Bronchial epithelial cell (primary cell): ENCODE measurements at places on chromosomes 7 and 10.

GRCh38 chr7:158355456-158356065 is 232.1 kb downstream of the PTPRN2 start:
- peak; percentile 25 for DNase-seq

- DNase-seq, result no peak
Observed at GRCh38 chr7:76080204-76080603, 32.3 kb downstream of the MDH2 start.

GRCh38 chr7:157625973-157626742 is 289.4 kb downstream of the DNAJB6 start:
- DNase-seq, result no peak

GRCh38 chr10:89210794-89211425 is 3.8 kb upstream of the CH25H start:
- DNase-seq, result no peak

DNA sequence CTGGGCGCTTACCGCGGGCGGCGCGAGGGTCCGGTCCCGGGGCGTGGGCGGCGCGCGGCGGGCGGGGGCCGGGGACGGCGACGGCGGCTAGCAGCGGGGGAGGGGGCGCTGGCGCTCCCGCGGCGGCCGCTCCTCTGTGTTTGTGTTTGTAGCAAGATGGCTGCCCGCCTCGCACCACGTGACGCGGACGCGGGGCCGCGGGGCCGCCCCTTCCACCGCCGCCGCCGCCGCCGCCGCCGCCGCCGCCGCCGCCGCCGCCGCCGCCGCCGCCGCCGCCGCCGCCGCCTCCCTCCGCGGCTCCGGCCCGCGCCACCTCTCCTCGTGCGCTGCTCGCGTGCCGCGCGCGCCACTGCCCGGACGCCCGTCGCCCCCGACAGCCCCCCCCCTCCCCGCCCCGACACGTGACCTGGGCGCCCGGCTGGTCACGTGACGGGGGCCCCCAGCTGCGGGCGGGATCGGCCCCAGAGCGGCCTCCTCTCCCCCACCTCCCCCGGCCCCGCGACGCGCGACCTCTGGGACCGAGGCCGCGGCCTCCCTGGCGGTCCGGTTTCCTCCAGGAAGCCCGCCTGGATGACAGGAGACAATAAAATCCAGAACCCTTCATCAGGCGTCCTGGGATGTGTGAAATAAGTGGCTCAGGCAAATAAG is at the start of gene GIGYF1:
Gene GIGYF1 (minus strand): TSS at position 153 of the 648 bp plus-strand sequence. CDS start 6,012 bp downstream, outside the sequence.
- DNase-seq, result no peak

GRCh38 chr10:48803801-48804584 is 119.3 kb downstream of the WDFY4 start:
- no peak for DNase-seq

GRCh38 chr7:152660021-152660420 is 15.9 kb downstream of the XRCC2 start:
- no peak for DNase-seq

GRCh38 chr7:51152706-51153200 is 163.9 kb downstream of the COBL start:
- no peak for DNase-seq

DNA sequence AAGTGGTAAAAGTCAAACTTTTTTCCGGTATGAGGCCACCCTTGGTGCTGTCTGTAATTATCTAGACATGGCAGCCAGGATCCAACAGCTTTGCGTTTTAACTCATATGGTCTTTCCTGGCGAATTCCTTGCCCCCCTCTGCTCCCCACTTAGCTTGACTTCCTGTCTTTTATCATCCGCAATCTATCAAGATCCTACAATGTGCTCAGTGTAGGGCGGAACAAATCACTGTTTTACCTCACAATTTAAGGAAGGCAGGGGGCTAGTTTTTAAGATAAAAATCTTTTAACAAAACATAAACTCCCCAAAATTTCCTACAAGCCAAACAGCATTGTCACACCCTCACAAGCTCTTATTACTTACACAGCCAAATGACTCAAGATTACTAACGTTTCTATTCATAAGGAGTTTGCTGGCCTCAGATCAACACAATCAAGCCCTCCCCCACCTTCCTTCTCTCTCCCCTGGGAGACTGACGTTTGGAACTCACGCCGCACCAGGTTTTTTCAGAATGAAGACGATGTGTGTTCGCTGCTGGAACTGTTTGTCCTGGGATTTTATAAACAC is 1.3 kb upstream of the CDK14 start:
- peak; percentile 97 for DNase-seq

GRCh38 chr7:88127637-88128290 is 92.1 kb downstream of the SRI start:
- no peak for DNase-seq

DNA sequence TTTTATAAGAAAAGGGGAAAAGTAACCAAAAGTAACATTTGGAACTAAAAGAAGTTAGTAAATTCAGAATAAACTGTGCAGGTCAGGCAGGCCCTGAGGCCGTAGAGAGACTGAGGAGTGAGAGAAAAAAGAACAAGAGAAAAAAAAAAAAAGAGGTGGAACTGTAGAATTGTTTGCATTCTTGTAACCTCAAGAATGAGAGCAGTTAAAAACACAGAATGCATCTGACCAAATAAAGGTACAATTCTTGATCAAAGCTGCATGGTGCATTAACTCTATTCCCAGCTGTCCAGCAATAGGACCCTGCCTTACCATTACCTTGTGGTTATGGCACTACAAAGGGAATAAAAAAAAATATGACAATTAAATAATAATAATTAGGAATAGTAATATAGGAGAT is 170.1 kb upstream of the SEMA3A start:
- no peak for DNase-seq

GRCh38 chr10:63318491-63318890 is 147.3 kb downstream of the JMJD1C start:
- no peak for DNase-seq

- no peak for DNase-seq
Observed at GRCh38 chr10:6850452-6850851, 270.4 kb upstream of the PRKCQ start.

- peak; percentile 54 for DNase-seq
Observed at GRCh38 chr7:18429547-18429946, 66.0 kb upstream of the HDAC9 start.

GRCh38 chr10:110040767-110041478 is 33.1 kb downstream of the ADD3 start:
- DNase-seq, result peak; percentile 18

- DNase-seq, result no peak
Observed at GRCh38 chr10:44863344-44864047, 47.6 kb upstream of the TMEM72 start.

- DNase-seq, result peak; percentile 33
Observed at GRCh38 chr7:74015670-74016069, 12.3 kb upstream of the ELN start.

GRCh38 chr7:122885583-122886356 is 490 bp downstream of the CADPS2 start:
- peak; percentile 26 for DNase-seq

DNA sequence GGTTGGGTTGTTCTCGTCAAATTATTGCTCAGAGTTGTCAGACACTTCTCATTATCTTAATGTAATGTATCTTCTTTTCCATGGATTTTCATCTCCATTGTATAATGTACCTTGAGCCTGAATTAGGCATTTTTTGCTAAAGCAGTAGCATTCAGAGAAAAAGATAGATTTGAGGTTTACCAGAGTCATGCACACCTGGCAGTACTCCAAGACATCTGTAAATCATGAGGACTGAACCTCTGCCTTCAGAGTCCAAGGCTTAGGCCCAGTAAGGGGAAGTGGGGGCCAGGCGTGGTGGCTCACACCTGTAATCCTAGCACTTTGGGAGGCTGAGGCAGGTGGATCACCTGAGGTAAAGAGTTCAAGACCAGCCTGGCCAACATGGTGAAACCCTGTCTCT is 624.3 kb upstream of the MBL2 start:
- DNase-seq, result no peak

DNA sequence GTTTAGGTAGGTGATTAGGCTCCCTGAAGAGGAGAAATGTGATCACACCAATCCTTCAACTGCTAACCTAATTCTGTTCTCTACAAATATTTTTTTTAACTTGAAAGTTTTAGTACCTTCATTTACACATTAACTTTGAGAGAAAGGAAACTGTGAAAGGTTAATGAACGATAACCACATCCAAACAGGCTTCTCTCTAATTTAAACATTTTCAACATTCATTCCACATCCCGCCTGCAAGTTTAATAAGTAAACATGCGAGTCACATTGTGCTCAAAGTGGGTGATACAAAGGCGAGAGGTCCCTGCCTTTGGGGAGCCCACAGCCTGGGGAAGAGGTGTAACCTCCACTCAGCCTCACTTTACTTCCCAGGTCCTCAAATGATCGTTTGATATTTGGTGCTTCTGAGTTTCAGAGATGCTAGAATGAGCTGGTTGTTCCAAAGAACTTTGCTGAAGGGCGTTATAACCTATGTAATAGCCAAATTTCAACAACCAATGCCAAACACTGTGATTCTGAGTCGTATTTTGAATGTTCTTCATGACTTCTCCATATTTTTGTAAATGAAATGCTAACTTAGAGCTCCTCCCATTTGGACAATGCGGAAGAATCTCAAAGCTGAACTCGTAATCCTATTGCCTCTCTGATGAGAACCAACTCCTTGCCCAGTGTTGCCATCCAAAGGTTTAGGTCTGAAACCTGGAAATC is 47.5 kb downstream of the DENND2A start:
- no peak for DNase-seq

DNA sequence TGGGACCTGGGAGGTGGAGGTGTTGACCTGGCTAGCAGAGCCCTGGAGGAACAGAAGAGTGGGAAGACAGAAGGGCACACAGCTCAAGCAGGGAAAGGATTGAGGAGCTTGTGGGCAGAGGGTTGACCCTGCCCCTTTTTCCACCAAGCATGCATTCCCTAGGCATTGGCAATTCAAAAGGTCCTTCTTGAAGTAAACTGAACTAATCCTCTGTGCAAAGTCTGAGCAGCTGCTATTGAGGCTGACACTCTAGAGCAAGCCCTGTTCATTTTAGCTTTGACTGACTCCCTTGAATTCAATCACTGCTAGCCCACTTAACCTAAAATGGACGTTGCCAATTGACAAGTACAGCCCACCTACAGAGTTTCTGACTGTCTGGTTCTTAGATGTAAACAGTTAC is 116.5 kb upstream of the TNS3 start:
- DNase-seq, result no peak

DNA sequence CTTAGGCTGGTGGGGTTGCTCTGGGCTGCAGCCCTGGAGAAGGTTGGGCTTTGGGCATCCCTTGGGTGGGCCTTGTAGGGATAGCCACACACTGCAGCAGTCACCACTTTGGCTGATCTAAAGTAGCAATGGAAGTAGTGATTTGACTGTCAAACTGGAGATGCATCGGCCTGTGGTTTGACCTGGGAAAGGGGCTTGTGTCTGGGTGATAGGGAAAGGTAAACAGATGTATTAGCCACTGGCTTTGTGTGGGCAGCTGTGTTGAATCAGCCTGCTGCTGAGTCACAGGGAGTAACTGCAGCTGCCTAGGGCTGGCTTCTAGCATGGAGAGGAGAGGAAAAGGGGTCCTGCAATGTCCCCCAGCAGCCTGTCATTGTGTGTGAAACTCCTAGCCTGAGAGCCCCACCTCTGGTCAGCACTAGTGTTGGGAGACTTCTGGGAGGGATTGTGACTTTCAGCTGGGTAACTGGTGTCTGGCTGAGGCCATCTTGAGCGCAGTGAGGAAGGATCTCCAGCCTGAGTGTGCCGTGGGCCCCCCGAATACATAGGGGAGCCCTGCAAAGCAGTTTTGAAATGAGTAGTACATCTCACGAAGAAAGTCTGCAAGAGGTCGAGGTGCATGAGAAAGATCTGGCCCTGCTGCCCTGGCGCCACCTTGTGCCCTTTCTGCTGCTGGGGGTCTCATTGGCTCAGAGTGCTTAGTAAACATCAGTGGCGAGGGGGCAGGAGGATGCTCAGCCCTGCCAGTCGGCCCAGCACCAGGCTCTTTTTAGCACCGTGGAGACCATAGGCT is 117.3 kb downstream of the FANK1 start:
- peak; percentile 91 for DNase-seq

DNA sequence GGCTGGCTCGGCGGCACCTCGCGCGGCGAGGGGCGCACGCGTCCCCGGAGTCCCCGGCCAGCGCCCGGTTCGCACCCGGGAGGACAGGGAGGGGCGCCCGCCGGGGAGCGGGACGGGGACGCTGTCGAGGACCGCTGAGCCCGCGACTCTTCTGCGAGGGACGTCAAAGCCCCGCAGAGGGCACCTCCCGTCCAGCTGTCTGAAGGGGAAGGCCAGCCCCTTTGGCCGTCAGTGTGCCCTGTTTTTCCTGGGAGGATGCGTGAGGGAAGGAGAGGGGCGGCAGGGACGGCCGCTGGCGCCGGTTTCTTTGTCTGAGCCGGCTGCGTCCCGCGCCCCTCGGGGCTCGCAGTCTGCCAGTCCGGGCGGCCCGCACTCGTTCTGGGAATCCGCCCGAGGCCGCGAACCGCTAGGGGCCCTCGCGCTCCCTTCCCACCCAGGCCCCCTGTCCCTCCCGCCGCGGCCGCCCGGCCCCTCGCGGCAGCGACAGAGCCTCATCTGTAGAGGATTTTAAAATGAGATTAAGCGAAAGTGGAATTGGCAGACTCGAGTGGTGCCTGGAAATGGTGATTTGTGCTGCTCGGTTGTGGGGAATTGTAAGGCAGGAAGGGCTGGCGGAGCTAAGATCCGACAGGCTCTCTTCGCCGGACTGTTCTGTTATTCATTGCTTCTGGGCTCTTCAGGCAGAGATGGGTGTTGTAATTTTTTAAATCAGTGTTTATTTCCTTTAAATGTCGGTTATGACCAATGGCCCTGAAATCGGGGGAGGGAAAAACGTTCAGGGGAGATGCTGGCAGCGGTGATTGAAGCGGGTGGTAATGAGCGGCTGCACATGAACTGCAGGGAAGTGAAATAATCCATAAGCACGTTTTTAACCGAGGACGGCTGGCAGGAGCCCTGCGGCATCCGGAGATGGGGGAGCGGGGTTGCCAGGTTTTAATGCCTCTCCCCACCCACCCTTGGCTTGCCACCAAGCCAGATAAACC is 618 bp upstream of the RELN start:
- DNase-seq, result no peak

DNA sequence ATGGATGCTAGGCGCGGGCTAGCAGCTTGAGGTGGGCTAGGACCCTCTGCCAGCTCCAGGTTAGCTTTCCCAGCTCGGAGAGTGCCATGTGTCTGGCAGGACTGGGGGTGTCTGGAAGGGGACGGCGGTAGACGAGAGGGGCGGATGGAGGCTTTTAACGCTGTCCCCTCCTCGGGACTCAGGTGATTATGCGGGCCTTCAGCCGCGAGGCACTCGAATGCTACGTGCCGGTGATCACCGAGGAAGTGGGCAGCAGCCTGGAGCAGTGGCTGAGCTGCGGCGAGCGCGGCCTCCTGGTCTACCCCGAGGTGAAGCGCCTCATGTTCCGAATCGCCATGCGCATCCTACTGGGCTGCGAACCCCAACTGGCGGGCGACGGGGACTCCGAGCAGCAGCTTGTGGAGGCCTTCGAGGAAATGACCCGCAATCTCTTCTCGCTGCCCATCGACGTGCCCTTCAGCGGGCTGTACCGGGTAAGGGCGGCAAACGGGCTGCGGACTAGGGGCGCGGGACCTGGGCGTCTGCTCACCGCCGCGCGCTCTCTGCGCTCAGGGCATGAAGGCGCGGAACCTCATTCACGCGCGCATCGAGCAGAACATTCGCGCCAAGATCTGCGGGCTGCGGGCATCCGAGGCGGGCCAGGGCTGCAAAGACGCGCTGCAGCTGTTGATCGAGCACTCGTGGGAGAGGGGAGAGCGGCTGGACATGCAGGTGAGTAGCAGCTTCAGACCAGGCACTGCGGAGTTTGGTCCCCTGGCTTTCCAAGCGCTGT is 1.1 kb downstream of the CYP26A1 start:
- DNase-seq, result no peak

GRCh38 chr7:66518151-66518691 is 110.5 kb upstream of the KCTD7 start:
- no peak for DNase-seq
